IPS DF 6.9 (cell line): ENCODE measurements at places on chromosomes 7 and 10.

DNA sequence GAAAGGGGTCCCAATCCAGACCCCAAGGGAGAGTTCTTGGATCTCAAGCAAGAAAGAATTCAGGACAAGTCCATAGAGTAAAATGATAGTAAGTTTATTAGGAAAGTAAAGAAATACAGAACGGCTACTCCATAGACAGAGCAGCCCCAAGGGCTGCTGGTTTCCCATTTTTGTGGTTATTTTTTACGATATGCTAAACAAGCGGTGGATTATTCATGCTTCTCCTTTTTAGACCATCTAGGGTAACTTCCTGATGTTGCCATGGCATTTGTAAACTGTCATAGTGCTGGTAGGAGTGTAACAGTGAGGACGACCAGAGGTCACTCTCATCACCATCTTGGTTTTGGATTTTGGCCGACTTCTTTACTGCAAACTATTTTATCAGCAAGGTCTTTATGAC lies 1033.4 kb downstream of the SORCS3 start:
- no peak for DNase-seq

DNA sequence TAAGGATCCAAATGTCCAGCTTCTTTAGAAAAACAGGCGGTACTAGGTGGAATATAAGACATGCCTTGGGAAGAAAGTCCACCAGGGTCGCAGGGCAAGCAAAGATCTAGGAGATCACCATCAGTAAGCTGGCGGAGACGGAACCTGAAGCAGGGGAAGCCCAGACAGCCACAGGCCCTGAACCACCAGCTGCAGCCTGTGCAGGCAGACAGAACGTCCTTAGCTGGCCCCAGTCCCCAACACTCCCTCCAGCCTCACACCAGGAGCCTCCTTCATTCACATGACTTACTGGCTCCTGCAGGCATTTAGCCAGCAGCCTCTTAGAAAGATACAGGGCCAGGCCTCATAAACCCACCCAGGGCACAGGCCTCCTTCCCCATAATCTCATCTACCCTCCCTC lies 17.4 kb downstream of the RGS10 start:
- DNase-seq, result no peak

DNA sequence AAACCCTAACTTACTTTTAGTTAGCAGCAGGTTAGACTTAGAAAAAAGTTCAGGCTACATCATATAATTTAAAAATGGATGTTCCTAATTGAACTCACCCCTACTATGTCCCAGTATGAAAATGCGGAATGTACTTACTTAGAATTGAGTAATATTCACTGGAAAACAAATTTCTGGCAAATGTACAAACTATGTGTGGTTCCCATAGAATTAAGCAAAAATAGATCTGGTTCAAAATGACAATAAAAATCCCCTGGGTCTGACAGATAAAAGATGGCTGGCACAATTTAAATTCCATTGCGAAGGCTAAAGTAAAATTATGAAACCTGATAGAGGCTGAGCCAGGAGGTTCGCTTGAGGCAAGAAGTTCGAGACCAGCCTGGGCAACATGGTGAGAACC lies 42.4 kb upstream of the PRKAR2B start:
- no peak for DNase-seq

GRCh38 chr7:79137942-79138341 lies 315.5 kb downstream of the MAGI2 start:
- no peak for DNase-seq

GRCh38 chr7:51255536-51256208 lies 60.9 kb downstream of the COBL start:
- no peak for DNase-seq

DNA sequence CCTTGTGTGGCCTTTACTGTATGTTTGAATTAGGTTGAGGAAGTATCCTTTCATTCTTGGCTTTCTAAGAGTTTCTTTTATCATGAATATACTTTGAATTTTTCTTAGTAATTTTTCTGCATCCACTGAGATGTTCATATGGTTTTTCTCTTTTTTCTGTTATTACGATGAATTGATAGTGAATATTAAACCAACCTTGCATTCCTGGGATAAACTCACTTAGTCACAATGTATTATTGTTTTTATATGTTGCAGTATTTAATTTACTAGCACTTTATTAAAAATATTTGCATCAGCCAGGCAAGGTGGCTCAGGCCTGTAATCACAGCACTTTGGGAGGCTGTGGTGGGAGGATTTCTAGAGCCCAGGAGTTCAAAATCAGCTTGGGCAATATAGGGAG lies 15.3 kb upstream of the RBM33 start:
- no peak for DNase-seq

GRCh38 chr7:40538281-40538680 lies 403.5 kb downstream of the SUGCT start:
- no peak for DNase-seq

GRCh38 chr7:51732951-51733350 lies 416.3 kb upstream of the COBL start:
- no peak for DNase-seq
